ENCODE measurements at places on chromosomes 2 and 18.
A peak's percentile ranks its signal among the peaks of the same experiment; 100 is the strongest.

DNA sequence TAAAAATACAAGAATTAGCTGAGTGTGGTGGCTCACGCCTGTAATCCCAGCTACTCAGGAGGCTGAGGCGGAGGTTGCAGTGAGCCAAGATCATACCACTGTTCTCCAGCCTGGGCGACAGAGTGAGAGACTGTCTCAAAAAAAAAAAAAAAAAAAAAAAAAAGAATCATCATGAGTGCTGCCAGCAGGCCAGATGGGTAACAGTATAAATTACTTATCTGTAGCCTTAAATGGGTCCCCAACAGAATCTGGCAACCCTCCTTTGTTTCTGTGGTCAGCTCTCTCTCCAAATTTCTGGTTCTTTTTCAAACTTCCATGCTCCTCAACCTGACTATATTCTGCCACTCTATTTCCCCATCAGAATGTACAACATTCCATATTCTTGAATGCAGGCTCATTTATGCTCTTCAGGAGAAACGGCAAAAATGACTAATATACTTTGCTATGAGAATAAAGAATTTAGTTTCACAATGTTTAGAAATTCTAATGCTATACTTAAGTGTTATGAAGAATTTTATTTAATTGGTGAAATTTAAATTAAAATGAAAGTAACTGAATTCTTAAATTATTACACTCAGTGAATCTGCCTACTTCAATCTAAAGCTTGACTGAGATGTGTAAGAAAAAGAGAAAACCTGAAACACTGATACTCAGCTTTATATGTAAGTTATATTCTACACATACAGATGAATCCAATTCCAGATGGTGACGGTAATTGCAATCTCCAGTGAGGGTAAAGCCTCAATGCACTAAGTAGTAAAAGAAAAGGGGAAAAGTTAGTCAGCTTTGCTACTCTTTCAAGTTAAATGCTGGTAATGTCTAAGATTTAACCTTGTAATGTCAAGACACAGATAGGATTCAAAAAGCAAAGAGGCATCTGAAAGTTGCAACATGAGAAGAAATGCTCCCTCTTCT is 24.8 kb downstream of the LPIN2 start:
- peak; percentile 94 for DNase-seq

DNA sequence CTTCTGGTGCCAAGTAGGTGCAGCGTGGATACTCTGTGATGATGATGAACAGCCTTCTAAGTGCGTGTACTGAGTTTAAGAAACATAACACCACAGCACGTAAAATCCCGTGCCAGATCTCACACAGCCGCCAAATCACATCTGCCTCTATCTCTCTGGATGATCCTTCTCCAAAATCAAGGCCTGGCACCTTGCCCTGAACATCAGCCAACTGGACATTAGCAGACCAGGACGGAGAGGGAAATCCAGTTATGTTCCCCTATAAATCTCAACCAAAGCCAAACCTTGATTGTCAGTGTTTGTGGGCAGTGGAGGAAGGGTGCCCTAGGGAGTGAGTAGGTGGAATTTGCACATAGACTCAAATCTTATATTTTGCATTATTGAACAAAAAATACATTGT is 164.3 kb downstream of the MIB1 start:
- peak; percentile 6 for DNase-seq

DNA sequence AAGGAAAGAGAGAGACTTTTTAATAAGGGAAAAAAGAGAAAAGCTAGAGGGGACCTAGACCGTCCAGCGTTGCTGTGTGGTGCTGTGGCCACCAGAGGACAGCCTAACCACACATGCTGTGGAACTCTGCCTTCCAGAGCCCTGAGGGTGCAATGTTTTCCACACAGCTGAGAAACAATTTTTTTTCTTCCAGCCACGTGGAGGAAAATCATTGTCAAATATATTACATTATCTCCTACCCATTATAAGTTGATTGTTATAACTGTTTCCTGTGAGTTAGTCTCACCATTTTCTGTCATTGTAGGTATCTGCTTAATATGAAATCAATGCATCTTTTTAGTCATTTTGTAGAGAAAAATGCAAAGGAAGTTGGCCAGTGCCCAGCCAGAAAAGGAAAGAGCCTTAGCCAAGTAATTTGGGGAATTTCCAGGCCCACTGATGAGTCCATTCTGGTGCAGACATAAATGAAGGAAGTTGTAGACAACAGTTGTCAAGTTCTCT is 5.9 kb upstream of the MRPL19 start:
- DNase-seq, result peak; percentile 82

DNA sequence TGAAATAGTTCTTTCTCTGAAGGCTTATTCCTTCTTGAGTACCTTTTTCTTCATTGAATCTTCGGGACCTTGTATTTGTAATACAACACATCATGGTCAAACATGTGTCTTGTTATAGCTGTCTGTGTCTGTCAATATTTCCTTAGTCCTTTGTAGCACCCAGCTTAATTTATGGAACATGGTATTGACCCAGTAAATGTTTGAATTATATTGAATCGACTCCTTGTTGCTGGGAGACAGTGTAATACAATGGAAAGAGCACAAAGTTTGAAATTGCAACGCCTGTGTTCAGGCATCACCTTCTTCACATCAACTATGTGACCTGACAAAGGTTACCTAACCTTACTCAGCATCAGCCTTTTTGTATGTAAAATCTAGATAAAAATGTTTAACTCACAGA is 267.2 kb upstream of the CYRIA start:
- DNase-seq, result no peak

DNA sequence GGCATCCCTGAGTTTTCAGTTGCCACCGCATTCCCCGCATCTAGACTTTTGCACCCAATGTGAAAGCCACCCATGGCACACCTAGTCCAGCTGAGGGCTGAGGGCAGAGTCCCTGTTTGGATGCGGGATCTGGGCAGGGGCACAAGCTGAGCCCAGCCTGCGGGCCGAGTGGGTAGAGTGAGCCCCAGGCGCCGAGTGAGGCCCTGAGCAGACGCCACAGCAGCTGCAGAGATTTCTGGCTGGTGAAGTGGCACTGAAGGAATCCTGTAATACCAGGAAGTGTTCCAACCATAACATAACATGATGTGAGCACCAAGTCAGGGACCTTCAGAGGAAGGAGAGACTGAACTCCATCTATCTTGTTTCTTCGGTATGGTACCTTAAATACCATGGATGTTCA is 27.7 kb upstream of the FRZB start:
- peak; percentile 44 for DNase-seq

DNA sequence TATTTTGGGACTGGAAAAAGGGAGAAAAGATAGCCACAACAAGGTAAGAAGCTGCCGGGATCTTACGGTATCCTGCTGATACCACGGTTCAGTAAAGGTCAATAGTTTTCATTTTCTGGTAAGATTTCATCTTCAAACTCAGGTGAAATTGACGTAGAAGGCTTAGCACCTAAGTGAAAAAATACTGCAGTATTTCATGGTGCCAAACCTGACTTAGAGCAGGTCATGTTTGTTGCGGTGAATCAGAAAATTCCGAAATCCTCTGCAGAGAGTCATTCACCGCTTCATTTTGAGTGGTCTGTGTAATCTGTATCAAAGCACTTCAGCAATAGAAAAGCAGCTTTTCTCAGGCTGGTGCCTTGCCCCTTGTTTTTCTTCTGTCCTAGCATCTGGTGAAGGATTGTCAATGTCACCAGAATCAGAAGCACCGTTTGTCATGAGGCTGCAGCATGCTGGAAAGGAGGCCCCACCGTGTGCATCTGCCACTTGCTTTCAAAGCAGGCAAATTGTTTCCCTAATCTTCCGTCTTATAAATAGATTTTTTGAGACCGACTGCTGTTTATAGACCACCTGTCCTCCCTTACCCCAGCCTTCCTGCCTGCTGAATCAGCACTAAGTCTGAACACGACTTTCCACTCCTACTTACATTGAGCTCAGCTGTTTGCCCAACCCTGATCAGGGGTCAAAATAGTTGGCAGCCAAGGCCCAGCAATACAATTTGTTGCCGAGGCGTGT is 156.3 kb downstream of the EML6 start:
- no peak for DNase-seq

- DNase-seq, result no peak
These were observed 8.6 kb downstream of the CLASP1 start for GRCh38 chr2:121640380-121641316.

DNA sequence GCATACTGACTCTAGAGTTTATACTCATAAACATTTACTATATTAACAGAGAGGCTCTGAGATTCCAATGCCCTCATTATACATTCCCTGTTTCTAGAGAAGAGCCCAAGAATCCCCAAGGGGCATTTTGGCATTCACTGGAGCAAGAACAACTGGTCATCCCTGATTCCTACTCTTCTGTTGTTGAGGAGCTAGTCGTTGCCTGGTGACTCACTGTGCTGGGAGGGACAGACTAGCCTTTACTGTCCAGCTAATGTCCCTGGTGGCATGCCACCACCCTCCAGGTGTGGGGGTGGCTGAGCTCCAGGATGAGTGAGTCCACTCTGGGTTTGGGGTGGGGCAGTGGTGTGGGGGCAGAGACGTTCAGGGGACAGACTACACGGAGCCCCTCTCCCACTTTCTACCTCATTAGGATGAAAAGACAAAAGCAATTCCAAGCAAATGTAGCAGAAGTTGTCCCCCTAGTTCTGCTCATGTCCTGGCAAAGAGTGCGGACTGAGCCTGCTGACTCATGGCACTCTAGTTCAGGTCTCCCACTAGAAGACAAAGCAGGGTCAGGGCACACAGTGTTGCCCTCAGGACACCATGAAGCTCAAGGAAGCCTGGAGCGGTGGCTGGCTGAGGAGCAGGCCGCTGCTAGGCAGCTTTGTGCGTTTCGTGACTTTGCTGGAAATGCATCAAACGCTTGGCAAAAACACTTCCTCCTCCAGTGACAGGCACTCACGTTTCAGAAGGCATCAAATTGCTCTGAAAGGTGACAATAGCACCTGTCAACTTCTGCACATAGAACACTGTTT is 49.4 kb downstream of the RHOB start:
- DNase-seq, result peak; percentile 83

DNA sequence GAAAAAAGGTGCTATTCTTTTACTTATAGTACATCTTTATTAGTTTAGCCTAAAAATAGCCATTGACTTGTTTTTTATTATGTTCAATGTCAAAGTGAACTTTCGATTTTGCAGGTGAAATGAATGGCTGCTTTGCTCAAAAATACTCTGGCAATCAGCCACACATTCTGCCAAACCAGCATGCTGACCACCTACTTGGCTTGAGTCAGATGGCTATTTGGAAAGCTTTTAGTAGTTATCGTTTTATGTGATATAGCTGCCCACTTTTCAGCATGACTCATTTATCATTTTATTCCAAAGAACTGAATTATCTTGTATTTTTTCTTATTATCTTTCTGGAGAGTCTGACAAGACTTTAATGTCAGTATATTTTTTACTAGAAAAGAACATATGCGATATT is 1615.8 kb upstream of the TMEFF2 start:
- DNase-seq, result no peak

GRCh38 chr2:53970724-53971602 is at the start of gene PSME4:
PSME4 (minus strand) TSS chr2:53970993; CDS start chr2:53970784, 209 bp downstream.
- DNase-seq, result peak; percentile 92

GRCh38 chr2:192064459-192064858 is 130.3 kb downstream of the TMEFF2 start:
- no peak for DNase-seq

DNA sequence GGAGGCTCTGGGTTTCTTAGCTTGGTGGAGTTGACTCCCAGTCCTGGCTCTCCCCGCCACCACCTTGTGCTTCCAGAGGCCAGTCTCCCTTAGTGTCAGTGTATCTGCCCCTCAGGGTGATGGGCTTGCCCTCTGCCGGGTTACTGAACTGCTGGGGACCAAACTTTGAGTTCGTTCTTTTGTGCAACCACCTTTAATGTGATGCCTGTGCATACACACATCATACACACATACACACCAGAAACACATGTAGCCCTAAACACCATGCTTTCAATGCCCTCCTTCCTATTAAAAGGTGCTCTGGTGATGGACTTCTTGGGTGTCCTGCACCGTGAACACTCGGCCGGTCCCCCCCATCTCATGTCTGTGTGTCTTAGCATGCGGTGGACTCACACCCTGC is 315.1 kb upstream of the EPAS1 start:
- no peak for DNase-seq

GRCh38 chr18:74625157-74625556 is 27.5 kb downstream of the ZNF407 start:
- no peak for DNase-seq

DNA sequence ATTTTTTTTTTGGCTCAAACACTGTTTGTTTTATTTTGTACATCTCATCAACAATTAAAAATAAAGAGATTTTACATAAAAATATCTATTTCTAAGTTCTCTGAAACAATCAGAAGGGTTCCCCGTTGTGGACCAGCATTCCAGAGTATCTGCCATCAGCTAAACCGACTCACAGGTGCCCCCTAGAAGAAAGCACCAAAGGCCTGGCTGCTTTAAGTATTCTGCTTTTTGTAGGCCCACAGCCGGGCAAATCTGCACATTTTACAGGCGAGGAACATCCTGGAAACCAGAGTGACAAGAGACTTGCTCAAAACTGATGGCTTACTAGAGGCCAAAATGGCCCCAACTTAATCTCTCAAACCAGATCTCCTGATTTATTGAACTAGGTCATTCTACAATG is 82.2 kb upstream of the SETBP1 start:
- no peak for DNase-seq

DNA sequence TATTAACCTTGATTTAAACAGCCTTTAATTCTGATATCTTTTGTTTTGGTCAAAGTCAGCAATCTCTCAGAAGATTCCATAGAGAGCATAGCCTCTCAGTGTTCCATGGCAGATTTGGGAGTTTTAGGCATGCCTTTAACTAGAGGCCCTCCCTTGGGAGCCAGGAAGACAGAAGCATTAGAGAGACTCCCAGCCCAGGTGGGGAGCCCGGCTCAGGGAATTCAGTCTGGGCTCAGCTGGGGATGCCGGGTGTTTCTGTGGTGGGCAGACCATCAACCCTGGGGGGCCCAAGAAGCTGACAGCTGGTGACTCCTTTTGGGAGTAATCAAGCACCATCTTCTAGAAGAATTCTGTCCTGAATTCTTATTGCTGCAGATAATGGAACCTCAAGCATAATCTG is 99.7 kb upstream of the CELF4 start:
- DNase-seq, result no peak

- DNase-seq, result no peak
These were observed 57.9 kb downstream of the ZNF638 start for GRCh38 chr2:71389384-71390072.

GRCh38 chr2:132979339-132980093 is 309.5 kb upstream of the LYPD1 start:
- no peak for DNase-seq

DNA sequence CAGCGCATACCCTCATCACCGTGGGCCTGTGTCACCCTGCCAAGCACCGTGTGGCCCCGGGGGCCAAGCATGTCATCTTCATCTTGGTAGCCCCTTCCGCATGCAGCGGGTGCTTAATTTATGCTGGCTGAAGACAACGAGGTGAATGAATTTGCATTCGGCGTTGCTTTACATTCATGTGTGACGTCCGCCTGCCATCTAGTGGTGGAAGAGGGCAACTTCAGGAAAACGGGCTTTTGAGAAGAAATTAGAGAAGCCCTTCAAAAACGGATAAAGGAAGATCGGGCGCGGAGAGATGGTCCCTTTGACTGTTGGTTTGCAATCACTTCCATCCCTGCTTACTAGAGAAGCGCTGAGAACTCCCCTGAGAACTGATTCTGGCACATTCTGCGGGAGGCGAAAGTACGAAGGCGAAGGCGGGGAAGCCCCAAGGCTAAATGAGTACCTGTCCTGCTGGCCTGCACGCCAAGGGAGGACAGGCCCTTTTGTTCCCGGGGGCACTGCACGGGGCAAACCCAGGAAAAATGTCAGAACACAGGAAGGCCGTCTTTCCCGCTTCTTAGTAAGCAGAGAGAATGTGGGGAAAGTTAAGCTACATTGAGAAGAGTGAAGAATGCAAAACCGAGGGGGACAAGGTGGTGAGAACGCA is 145.9 kb downstream of the ZNF516 start:
- peak; percentile 66 for DNase-seq

Data from EH (cell line).